ENCODE measurements at places on chromosomes 2 and 18.

GRCh38 chr2:130183512-130184373 lies 1.7 kb downstream of the MZT2B start:
- DNase-seq = no peak

DNA sequence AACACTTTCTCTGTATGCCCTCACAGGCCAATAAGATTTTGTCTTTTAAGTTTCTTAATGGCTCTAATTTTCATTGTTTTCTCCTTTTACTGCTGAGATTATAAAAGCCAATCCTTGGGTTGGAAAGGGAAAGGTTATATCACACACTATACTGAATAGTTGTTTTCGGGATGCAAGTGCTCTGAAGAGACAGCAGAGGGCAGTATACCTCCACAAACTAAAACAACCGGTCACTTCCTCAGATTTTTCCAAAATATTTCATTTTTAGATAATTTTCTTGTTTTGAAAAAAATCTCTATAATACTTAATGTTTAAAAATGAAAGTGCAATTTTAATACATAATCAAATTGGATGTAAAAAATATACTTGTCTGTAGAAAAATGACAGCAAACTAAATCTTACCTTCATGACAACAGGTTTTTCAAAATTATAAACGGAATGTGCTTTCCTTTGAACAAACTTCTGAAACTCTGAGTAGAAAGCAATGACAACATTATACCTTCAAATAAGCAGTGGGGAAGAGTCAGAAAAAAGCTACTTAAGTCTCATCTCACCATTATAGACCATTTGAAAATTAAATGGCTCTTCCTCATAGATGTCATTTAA lies 82.7 kb downstream of the ORC4 start:
- no peak for DNase-seq

DNA sequence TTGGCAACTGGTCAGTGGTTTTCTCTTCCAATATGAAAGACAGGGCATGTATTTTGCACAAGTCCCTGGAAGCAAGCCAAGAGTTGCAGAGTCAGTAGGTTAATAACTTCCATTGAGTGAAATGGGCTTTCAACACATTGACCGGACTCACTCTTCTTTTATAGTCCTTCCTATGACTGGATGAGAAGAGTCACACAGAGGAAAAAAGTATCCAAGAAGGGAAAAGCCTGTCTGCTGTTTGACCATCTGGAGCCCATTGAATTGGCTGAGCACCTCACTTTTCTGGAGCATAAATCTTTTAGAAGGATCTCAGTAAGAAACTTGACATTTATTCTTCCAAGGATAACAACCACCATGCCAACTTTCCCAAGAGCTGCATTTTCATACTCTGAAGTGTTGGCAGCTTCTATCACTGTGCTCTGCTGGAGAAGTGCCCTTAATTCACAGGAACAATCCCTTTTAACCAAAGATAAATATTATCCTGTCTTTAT lies 45.4 kb downstream of the RASGRP3 start:
- DNase-seq = no peak

DNA sequence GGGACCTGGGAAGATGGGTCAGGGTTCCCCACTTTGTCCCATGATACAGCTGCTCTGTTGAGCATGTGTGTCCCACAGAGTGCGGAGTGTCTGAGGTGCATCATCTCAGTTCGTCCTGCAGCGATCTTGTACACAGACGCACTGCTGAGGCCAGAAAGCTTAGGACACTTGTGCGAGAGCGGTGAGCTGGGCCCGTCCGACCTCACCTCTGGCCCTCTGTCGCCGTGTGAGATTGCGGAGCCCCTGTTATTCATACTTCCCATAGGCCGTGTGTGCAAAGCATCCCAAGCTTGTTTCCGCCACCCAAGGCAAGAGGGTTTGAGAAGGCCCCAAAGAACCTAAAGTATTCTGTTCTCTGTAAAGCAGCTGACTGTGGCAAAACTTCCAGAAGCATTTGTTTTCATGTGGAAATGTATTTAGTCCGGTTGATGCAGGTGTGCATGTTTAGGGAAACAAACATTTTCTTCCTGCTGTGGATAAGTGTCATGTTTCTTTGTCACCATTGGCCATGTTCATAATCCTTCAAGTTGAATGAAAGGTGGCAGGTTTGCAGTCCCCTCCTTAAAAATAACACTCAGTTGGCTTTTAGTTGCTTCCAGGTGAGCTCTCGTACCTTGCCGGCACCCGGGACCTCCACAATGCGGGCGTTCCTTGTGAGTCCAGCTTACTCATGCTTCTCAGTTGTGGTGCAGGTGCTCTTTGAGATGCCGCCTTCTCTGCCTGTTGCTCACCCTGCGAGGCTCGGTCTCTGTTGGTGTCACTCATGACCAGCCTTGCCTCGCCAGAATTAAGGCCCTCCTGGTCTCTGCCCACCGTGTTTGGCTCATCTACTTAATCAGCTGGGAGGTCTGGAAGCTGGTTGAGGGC lies 5.3 kb downstream of the AGAP1 start:
- no peak for DNase-seq

DNA sequence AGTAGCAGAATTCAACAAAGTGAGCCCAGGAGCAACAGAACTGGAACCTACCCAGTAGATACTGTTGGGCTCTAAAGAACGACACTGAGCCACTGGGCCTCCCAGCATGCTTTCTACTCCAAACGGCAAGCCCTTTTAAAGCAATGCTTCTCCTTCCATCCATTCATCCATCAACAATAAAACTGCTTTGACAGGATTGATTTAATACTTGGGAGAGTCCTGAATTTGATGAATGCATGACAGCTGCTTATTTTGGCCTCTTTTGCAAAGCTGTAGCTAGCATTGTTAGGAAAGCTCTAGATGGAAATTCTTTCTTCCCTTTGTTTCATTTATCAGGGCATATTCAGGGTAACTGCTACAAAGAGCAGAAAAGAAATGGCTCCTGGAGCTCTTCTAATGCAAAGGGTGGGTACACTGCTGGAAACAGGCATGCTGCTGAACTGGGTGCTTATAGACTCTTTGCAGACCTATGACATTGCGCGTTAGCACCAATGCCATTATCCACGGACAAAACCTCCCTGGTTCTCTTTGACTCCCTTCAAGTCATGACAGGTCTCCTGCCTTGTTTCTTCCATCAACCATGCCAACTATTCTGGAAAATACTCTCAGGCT lies 138.4 kb upstream of the HNRNPA3 start:
- DNase-seq = no peak

- no peak for DNase-seq
These were observed 7.0 kb upstream of the STK39 start for GRCh38 chr2:168254158-168254935.

- DNase-seq = no peak
These were observed 8.7 kb downstream of the TMEM169 start for GRCh38 chr2:216090369-216090786.

GRCh38 chr2:3066831-3067230 lies 310.8 kb downstream of the EIPR1 start:
- no peak for DNase-seq

- DNase-seq = no peak
These were observed 1615.2 kb upstream of the ACVR2A start for GRCh38 chr2:146229508-146230155.

DNA sequence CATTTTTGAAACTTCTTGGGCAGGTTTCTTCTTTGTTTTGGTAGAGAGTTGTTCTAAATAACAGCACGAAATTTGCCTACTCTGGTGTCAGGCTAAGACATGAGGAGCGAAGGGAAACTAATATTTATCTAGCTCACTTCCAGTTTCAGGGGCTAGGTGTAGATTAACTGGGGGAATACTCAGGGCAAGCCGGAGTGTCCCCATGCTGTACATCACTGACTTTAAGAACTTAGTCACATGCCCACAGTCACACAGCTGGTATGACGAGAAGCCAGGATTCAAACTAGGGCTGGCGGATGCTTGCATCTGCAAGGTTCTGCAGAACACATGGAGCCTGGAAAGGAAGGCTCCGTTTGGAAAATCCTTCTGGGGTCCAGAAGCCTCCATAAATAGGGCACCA lies 133.3 kb downstream of the ALPK2 start:
- DNase-seq = no peak

DNA sequence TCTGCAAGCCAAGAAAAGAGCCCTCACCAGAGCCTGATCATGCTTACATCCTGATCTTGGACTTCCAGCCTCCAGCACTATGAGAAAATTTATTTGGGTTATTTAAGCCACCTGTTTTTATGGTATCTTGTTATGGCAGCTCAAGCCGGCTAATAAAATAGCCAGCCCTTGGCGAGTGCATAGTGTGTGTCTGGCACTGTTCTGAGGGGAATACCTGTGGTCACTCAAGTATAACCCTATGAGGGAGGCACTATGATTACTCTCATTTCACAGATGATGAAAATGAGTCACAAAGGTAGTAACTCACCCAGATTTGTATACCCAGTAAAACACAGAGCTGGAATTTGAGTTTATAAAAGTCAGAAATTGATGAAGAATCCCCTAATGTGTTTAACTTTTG lies 556.9 kb upstream of the SETBP1 start:
- DNase-seq = no peak

DNA sequence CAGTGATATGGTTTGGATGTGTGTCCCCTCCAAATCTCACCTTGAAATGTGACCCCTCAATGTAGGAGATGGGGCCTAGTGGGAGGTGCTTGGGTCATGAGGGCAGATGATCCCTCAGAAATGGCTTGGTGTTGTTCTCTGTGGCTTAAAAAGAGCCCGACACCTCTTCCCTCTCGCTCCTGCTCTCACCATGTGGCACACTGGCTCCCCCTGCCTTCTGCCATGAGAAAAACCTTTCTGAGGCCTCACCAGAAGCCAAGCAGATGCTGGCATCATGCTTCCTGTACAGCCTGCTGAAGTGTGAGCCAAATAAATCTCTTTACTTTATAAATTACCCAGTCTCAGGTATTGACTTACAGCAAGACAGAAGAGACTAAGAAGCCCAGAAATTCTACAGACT lies 357.1 kb downstream of the NRXN1 start:
- no peak for DNase-seq

DNA sequence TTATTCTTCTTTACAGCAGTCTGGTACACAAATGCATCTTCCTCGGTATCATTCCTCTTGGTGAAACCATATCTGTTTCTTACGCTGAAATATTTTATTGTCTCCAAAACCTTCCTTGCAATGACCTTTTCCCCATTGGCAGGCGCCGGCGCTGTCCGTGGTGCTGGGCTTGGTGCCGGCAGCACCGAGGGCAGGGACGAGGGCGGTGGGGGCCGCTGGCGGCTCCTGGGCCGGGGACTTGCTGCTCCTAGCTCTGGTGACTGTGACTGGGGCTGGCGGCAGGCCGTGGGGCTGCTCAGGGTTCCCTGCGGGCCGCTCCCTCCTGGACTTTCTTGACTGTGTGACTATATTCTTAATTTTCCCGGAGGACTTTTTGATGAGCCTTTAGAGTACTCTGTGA lies 72.5 kb downstream of the GPR39 start:
- DNase-seq = no peak

GRCh38 chr2:172480301-172481218 lies 53.2 kb downstream of the ITGA6 start:
- no peak for DNase-seq

Data from NCI-H187 treated with DMSO at 0.1 percent for 48 hours (cell line).